ENCODE measurements at places on chromosomes 2 and 18.

DNA sequence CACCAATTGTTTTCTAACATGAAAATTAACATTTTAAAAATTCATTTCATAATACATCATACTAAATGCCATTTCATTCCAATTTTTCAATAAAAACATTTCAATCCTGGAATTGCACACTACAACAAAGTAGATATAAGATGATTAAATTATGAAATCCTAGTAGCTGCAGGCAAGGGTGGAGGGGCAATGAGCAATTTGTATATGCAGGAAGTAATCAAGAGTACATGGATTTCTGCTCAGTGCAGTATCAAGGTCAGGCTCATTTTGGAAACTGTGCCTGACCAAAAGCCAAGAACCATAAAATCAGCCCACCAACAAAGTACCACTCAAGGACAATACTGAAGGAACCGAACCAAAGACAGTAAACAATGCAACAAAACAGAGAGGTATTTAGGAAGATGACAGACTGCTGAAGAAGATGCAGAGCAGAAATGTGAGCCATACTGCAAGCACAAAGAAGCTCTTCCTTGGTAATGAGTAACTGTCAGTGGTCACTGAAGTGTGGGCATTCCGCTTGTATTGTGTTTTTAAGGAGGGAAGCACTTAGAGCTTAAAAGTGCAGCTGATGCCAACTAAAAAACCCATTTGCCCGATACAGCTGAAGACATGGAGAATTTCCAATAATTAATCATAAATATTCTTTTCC, 34.5 kb upstream of the DSEL start:
- DNase-seq = no peak

GRCh38 chr2:29293830-29294438, 178.7 kb downstream of the CLIP4 start:
- no peak for DNase-seq

DNA sequence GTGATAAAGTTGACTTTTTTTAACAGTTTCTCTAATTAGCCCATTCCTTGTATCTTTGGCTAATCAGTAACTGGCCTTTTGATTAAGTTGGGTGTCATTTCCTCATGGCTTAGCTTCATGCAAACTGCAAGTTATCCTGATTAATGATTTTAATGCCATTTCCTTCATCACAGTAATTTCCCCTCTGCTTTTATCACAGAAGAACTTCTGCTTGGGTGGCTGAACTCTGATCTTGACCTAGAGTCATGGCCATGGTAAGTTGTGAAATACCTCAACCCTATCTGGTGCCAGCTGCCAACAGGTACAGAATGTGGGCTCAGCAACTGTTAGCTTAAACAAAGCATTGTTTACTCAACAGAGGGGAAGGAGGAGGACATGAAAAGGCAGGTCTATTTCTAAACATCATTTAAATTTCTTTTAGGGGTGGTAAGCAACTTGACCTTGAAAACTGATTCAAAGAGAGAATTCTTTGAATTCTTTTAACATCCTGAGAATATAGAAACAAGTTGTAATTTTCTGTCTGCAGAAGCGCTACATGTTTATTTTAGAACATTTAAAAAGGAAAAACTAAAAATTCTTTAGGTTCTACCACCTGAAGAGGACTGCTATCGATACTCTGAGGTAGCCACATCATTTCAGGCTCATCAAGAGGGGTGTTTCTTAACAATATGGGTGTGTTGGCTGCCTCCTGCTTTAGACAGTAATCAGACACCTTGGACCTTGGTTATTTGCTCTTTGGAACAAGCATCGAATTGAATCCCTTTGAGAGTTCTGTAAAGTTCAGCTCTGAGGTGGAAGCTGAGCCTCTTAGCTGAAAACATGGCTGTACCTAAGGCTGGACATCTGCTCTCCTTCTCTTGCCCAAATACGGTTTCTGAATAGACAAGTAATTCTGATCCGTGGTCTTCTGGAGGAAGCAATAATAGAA, 39.7 kb downstream of the ANXA4 start:
- no peak for DNase-seq

DNA sequence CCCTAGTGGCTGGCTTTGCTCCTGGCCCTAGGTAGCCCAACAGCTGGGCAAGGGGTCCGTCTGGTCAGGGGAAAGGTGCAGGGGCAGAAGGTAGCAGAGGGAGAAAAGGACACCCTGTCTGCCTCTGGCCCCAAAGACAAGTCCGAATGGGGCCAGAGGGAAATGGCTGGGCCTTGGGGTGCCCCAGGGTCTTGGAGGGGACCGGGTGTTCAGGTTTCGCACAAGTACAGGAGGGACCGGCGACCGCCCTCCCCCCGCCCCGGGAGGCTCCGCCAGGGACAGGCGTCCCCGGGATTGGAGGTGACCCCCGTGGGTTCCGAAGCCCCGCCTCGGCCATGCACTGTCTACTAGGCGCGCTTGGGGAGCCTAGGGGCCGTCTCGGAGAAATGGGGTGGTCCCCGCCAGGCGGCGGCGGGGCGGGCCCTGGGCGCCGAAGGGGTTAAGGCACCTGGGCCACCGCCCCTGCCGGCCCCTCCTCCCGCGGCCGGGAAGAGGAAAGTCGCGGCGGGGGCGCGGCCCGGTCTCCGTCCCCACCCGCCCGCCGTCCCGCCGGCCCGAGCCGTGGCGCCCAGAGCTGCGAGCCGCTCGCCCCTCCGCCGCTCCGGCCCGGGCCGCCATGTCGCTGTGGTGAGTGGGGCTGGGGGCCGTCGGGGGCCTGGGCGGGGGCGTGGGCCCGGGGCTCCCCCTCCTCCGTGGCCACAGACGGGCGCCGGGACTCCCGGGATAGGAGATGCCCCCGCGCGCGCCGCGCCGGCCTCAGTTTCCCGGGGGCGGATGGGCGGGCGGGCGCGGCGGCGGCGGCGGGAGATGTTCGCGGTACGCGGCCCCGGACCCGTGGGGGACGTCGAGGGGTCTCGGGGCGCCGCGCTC, at the start of gene B3GNT7:
Gene B3GNT7, plus strand, starts transcription at position 523 of the 870 bp plus-strand sequence. Its CDS starts 94 bp downstream, at position 617.
- DNase-seq = no peak

GRCh38 chr2:118103951-118104940, 16.0 kb downstream of the INSIG2 start:
- no peak for DNase-seq

- no peak for DNase-seq
Measured at GRCh38 chr2:53629501-53629900, 138.1 kb upstream of the CHAC2 start.

DNA sequence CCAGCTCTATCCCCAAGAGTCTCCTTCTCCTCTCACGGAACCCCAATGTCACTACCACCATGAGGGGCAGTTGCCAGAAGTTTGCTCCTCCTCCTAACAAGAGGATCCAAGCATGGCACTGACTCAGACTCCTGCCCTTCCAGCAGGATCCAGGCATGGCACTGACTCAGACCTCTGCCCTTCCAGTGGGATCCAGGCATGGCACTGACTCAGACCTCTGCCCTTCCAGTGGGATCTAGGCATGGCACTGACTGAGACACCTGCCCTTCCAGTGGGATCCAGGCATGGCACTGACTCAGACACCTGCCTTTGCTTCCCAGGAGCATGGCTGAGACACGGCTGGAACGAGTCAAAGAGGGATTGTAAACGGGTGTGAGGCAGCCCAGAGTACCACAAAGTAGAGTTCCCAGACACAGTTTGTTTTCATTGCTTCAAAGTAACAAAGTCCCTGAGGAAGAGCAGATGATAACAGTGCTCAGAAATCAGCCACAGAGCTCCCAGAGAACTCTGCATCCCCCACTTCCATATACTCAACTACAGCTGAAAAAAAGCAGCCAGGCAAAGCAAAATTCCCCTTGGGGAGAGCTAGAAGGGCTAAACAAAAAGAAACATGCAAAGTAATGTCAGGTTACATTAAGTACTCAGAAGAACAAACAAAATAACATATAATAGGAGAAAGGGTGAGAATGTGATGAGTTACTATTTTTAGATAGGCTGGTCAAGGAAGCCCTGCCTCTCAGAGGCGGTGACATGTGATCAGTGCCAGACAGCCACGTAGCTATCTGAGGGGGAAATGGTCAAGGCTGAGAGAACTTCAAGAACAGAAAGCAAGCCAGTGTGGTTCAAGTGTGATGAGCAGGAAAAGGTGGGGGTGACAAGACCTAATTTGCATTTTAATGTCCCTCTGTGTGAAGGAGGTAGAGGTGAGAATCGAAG, 3.0 kb downstream of the BUB1 start:
- DNase-seq = no peak
